ENCODE measurements at places on chromosomes 2 and 18.

GRCh38 chr2:174635776-174636404 lies 38.3 kb upstream of the WIPF1 start:
- DNase-seq: no peak

- no peak for DNase-seq
These were observed 75.4 kb upstream of the HNMT start for GRCh38 chr2:137888845-137889244.

DNA sequence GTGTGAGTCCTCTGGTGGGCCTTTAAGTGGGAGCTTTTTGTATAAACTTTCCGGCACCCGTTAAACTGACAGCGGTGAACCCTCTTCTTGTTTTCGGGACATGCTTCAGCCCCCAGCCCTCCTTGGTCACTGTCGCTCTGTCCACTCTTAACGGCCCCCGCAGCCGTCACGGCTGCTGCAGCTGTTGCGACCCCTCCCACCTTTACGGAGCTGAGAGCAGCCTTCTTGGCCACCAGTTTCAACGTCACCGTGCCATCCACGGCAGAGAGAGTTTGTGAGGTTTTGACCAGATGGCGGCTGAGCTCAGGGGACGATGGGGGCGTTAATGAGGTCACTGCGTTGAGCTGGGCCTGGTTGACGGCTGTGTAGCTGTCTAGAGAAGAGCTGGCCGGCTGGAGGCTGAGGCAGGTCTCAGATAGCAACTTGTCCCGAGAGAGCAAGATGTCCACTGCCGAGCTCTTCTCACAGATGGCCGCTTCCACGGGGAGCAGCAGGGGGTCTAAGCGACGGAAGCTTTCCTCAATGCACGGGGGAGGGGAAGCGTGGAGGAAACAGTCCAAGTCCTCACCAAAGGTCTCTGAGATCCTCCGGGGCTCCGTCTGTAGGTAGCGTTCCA lies 41.9 kb downstream of the KLF7 start:
- DNase-seq: no peak

GRCh38 chr2:61950571-61951315 lies 45.3 kb downstream of the COMMD1 start:
- DNase-seq: no peak

GRCh38 chr2:219496247-219496824 lies 2.4 kb upstream of the GMPPA start:
- no peak for DNase-seq

DNA sequence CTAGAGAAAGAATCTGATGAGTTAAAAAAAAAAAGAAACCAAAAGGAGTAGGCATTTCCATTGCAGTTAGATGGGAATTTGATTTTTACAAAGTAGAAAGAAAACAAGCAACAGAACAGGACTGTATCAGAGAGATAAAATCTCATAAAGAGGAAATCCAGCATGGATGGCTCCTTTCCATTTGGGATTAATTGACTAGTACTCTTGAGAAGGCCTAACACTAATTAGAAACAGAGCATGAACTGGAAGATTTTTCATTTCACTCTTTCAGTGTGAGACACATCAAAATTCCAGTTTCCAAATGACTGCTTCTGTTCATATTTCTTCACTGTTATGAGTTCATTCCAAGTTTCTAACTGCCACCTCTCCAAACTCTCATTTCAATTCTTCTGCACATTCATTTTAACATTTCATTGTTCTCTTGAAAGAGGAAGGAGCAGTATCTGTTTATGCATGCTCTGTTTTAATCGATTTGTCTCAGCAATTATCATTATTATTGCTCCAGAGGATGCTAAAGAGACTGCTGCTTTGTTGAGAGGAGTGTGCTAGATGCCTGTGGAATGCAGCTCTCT lies 108.8 kb upstream of the PIEZO2 start:
- no peak for DNase-seq

GRCh38 chr18:39389800-39390379 lies 1824.3 kb upstream of the CELF4 start:
- DNase-seq: no peak

DNA sequence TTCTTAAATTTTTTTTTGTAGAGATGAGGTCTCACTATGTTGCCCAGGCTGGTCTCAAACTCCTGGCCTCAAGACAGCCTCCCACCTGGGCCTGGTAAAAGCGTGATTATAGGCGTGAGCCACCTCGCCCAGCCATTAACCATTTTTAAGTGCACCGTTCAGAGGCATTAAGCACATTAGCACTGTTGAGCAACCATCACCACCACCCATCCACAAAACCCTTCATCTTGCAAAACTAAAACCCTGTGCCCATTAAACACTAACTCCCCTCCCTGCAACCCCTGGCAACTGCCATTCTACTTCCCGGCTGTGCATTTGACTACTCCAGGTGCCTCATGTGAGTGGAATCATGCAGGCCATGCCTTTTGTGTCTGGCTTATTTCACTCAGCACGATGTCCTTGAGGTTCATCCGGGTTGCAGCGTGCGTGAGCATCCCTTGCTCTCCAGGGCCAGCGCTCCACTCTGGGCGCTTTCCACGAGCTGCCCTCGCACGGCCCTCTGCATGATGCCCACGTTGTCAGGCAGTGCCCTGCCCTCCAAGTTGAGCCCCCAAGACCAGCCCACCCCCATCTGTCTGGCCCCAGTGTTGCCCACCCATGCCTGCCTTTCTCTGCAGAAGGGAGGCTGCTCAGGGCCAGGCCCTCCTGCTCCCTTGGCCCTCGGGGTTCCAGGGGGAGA lies 63.0 kb upstream of the GLI2 start:
- DNase-seq: no peak

GRCh38 chr2:33210626-33211025 lies 263.9 kb downstream of the LTBP1 start:
- DNase-seq: no peak

- no peak for DNase-seq
These were observed 99.2 kb downstream of the LRP1B start for GRCh38 chr2:142031656-142032055.

DNA sequence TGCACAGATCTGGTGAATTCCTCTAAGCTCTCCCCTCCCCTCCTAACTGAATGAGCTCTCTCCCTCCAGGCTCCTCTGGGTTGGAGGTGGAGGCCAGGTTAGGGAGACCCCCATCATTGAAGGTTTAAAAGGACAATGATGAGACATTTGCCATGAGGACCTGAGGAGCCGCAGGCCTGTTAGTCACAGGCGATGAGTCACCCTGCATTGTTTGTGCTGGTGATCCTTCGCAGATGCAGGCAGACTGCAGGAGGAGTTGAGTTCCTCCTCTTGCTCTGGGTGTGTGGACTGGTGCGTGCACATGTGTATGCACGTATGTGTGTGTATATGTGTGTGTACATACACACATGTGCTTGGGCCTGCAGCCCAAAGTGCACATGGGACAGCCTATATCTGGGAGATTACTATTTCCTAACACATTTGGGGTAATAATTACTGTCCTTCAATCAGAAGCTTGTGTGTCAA lies 42.0 kb downstream of the MCFD2 start:
- no peak for DNase-seq

DNA sequence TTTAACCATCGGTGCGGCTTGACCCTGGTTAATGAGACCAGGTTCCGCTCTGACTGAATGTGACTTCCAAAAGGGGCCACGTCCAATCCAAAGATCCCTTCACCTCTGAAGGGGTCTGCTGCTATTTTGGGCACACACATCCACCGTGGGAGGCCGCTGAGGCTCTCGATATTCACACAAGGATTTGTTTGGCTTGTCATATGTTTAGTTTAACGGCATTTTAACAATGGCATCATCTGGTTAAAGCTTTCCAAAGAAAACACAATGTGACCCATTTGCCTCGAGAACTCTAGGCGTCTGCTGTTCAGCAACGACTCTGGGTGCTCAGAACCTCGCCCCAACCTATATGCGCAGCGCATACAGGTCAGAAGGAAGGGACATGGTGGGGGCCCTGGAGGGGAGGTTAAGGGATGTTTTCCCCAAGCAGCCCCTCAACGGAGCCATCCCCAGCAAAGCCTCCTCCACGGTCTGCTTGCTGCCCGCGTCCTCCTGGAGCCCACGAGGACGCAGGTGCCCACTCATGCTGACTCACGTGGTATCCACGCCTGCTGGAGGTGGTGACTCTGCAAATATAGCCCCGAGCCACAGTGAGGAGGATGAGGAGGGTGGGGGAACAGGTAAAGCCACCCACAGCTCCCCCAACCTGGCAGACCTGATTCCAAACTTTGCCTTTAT lies 260.3 kb downstream of the HDAC4 start:
- DNase-seq: no peak

DNA sequence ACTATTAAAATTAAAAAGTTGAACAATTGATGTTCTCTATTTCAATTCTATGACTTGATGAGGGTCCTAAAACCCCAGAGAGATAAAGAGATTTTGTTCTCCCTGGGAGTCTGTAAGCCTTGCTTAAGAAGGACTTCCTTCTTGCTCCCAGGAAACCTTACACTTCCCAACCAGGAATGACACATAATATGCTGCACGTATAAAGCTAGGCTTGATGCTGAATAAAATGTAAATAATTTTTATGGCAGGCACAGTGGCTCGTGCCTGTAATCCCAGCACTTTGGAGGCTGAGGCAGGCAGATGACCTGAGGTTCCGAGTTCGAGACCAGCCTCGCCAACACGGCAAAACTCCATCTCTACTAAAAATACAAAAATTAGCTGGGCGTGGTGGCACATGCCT lies 27.8 kb downstream of the SPIRE1 start:
- DNase-seq: no peak

DNA sequence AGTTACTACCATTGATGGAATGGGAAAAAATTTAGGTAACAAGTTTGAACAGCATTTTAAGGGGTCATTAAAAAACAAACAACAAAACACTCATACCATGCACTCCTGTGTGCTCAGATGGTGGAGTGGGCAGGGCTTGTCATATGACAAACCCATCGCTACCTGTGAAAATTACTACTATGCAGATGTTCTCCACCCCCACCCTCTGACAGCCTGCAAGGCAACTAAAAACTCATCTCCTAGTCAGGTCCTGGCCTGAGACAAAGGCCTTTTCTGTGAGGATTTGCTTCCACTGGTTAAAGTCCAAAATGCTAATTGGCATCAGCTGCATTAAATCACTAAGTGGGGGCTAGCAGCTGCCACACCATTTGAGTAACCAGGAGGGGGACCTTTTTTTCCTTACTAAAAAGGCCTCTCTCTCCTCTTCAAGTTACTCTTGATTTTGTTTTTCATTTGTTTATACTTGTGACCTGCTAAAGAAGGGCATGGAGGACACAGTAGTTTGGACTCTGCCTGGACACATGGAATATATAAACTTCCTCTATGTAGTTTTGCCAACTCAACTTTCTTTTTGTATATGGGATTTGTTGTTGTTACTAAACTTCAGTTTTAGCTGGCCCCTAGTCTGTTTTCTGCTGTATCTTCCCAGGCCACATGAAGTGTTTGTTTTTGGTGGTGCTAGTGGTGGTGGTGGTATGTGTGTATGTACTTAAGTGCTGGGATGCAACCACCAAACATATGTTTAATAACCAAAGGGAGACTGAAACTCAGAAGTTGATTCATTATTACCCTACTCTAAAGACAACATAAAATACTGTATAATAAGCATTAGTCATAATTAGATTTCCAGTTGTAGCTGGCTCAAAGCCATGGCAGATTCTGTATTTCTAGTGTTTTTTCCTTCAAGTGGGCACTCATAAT lies 121.3 kb downstream of the MAP4K4 start:
- DNase-seq: no peak

DNA sequence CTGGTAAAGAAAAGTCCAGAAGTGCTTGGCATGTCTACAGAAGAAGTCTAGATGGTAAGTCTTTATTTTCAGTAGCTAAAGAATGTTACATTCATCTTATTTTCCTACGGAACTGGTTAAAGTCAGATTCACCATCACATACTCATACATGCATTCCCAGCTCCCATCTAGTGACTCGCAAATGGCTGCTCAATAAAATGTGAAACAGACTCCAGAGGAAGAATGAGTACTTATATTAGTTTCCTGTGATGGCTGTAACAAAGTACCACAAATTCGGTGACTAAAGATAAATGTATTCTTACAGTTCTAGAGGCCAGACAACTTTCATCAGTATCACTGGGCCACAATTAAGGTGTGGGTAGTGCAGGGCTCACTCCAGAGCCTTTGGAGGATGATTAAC lies 797.2 kb downstream of the SATB2 start:
- no peak for DNase-seq

DNA sequence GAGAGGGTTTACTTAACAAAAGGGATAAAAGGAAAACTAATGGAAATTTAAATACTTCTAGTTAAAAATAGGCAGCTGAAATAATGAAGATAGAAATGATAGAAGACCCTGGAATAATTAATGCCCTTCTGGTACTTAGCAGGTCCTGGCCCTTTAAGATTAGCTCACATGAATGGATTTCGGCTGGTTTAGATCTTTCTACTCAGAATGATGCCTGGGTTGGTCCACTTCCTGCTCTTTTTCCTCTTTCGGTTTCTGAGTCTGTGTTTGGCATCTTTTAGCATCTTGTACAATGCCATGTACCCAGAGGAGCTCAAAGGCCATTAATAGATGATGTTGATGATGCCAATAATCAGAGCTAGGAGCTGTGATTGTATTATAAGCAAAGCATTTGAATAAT lies 290.5 kb downstream of the CLIP4 start:
- DNase-seq: no peak

DNA sequence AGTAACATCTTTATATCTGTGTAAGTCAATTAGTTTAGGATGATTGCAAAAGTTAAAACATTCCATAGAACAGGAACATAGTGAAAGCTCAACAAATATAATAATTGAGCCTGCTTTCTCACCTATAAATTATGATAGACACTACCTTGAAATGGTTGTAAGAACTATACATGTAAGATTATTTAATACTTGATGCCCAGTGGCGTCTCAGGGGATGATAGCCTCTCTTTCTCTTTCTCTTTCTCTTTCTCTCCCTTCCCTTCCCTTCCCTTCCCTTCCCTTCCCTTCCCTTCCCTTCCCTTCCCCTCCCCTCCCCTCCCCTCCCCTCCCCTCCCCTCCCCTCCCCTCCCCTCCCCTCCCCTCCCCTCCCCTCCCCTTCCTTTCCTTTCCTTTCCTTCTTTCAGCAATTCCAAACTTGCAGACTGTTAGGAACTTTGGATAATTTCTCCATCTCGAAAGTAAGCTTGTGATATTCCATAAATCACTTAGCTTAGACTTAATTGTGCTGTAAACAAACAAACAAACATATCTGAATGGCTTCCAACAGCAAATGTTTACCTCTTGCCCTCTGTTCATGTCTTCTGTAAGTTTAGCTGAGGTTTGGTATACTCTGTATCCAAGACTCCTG lies 1102.7 kb downstream of the TSN start:
- no peak for DNase-seq

- DNase-seq: no peak
These were observed 59.2 kb upstream of the IGFBP2 start for GRCh38 chr2:216574046-216574445.

DNA sequence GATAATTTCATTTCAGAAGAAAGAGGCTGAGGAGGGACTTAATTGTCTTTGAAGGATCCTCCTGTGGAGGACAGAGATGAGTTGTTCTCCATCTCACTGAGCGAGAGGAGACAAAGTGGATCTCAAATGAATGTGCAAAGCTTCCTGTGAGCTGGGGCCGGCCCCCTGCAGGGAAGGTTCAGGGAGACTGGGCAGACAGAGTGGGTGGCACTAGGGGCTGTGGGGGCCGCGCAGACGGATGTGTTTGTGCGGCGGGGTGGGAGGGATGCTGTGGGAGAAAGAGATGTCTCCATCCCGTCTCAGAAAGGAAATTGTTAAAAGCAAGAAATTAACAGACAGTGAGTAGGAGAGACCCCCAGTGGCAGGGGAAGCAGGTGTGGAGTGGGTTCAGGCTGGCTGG lies 29.1 kb downstream of the KLHL29 start:
- DNase-seq: no peak

Data from activated gamma-delta T cell treated with Interleukin-2 at 50 U/mL for 16 hours (primary cell).